Stimulated activated CD4-positive, alpha-beta T cell treated with anti-CD3 and anti-CD28 coated beads, Interleukin-1b, Interleukin-23, amount 100 ng/mL, for 1 hour (primary cell): ENCODE measurements at places on chromosomes 12 and 14.
A peak's percentile ranks its signal among the peaks of the same experiment; 100 is the strongest.

- DNase-seq = no peak
Measured at GRCh38 chr12:27221625-27222387, 22.3 kb upstream of the STK38L start.

DNA sequence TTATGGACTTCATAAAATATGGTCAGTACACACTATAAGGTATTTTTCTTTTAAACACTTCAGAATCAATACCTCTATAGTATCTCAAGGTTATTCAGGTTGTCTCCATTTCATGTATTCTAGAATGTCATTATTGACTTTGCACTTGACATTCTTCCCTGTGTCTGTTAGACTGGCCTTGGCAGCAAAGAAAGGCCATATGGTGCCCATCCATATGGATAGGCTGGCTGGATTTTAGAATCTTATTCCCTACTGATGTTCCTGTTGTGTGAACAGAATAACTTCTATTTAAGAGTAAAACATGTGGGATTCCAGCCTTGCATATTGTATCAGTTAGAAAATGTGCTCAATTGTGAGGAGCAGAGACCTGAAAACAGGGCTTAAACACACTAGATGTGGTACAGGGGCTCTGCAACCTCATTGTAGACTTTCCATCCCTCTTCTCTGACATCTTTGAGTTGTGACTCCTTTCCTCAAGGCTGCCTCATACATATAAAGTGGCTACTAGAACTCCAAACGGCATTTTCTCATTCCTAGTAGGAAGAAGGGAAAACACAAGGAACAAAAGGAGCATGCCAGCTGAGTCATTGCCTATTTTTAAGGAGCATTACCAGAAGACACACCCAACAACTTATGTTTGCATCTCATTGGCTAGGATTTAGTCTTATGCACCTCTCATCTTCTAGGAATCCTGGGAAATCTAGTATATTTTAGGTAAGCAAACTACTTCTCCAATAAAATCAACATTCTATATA lies 221.2 kb upstream of the TMPO start:
- DNase-seq = no peak

- no peak for DNase-seq
Measured at GRCh38 chr14:99516871-99517642, 35.8 kb downstream of the CCNK start.

- peak; percentile 71 for DNase-seq
Measured at GRCh38 chr14:106518054-106518943, 991.9 kb downstream of the TMEM121 start.

GRCh38 chr14:92863286-92864080 lies 59.5 kb upstream of the CHGA start:
- no peak for DNase-seq

GRCh38 chr14:76585616-76586015 lies 175.7 kb upstream of the VASH1 start:
- no peak for DNase-seq

- no peak for DNase-seq
Measured at GRCh38 chr12:2904260-2904659, 13.6 kb downstream of the TULP3 start.

- DNase-seq = no peak
Measured at GRCh38 chr14:84351646-84352045, 1178.3 kb upstream of the FLRT2 start.

- no peak for DNase-seq
Measured at GRCh38 chr12:13375583-13376345, 179.2 kb downstream of the EMP1 start.

- peak; percentile 48 for DNase-seq
Measured at GRCh38 chr14:35365130-35366055, 39.2 kb downstream of the NFKBIA start.

DNA sequence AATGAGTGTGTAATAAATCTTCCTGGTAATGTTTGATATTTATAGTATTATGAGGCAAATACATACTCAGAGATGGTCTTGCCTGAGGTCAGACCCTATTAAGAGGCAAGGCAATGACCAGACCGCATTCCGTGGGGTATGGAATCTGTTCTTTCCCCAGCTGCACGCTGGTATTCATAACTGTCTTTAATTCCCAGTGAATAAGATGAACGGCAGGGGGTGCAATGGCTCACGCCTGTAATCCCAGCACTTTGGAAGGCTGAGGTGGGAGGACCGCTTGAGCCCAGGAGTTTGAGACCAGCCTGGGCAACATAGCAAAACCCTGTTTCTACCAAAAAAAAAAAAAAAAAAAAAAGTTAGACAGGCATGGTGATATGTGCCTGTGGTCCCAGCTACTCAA lies 44.6 kb downstream of the ERO1A start:
- DNase-seq = no peak

DNA sequence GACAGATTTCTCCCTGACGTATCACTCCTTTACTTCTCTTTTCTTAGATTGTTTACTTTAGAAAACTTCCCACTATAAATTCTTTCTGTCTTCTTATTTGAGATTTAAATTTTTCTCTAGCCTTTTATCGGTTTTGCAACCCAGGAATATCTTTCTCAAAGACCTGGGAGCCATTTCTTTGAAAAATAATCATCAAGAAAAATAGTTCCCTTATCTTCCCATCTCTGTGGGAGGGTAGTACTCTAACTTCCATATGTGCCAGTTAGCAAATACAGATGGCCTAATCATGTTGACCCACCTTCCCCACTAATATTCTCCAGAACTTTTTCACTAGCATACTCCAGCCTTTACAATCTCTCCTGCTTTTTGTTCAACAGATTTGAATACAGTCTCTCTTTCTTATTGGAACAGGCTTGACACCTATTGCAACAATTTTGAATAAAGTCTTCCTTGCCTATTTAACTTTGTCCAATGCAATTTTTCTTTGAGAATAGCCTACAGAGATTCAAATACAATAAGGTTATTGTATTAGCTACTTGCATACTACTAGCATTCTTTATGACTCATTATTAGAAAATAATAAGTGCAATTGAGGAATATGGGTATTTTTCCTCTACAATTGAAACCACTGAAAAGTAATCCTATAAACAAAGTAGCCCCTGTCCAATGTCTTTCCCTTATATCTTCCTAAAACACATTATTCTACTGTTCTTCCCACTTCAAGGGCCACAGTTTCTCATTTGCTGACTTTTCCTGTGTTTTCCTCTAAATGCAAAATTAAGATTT lies 27.4 kb upstream of the KLRB1 start:
- no peak for DNase-seq

DNA sequence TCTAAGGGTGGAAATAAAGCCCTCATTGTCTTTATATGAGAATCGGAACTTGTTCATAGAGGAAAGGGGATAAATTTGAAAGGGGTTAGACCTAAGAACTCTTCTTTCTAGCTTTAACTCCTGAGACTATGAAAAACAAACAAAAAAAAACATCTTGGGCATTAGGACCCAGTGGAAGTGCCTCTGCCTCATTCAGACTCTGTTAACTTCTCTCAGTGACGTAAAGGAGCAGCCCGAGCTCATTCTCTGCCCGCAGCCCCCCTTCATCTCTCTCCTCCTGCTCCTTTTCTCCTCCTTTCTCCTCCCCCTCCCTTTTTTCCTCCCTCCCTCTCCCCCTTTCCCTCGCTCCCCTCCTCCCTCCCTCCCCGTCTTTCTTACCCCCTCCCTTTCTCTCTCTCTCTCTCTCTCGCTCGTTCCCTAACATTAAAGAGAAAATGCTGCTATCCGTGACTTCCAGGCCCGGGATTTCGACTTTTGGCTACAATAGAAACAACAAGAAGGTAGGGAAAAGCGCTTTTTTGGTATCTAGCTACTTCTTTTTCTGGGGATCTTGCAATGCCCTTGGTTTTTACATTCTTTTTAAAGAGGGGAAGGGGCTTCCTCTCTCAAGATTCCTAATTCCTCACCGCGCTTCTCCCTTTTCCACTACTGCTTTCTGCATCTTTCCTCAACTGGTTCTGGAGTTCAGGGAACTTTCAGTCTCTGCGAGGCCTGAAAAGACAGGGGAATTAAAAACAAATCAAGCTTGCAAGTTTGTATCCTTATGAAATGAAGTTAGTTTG lies at the start of gene RBMS2:
TSS of gene RBMS2 (plus strand) at position 231 of the 782 bp plus-strand sequence. CDS start at position 435, 204 bp downstream.
- DNase-seq = no peak

- DNase-seq = no peak
Measured at GRCh38 chr12:6399884-6400644, 16.1 kb downstream of the LTBR start.

- DNase-seq = no peak
Measured at GRCh38 chr14:75042035-75042434, 9.2 kb downstream of the MLH3 start.

DNA sequence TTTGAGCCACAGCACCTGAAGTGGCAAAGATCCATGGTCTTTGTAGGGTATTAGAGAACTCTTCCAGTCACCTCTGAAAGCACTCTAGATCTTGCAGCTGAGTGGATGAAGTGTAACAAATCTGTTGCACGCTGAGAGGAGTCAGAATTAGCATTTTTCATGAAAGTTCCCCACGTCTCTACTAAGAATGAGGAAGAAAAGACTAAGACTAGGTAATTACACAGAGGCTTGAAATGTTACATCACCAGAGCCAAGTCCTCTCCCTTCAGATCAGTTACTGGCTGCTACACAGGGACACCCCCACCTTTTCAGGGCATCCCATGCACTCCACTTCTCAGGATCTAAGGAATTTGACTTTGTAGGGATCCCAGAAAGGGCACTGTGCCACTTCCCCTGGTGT lies 98.6 kb upstream of the FKBP4 start:
- no peak for DNase-seq

DNA sequence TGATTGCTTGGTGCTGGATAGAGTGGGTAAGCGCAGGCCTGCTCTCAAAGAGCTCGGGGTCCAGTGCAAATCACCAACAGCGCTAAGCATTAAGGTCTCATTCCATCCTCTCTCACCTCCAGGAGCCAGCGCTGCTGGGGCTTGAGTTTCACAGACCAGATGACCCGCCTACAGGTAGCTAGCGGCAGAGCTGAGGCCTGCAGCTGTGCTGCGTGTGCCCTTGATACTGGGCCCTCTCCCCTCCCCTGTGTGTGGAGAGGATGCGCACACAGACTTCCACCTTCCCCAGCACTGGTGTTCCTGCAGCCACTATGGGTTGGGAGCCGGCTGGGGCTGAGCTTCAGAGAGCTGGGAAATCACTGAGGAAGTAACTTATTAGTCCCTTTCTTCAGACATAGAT lies 149.9 kb downstream of the CALM1 start:
- no peak for DNase-seq

- DNase-seq = no peak
Measured at GRCh38 chr14:21917699-21918436, 244.2 kb upstream of the OR4E1 start.

DNA sequence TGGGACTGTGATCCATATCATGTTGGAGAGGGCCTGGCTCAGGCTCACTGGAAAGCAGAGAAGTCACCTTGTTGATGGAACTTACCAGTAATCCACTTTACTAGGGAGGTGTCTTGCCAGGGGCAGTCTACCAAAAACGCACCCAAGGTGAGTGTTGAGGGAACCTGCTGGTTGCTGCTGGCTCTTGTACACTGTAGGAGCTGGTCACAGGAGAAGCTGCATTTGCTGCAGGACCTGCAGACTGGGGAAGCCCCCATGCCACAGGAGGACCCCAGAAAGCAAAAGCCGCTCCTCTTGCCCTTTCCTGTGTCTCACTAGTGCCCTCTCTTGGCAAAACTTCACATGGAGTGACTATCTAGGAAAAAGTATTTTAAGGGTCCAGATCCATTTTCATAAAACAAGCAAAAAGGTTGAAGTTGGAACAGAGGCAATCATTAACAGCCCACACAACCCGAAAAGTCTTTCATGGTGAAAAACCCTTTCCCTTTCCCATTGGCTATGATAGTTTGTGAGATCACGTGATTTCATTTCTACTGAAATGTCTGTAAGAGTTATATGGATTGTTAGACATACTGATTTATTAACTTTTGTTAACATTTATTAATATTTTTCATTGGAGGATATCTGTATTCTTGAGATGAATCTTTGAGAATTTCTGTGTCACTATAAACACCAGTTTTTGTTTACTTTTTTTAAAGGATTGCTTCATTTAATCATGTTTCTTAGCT lies 59.2 kb downstream of the RASSF8 start:
- no peak for DNase-seq

- no peak for DNase-seq
Measured at GRCh38 chr12:114919479-114919878, 235.5 kb upstream of the TBX3 start.

- DNase-seq = no peak
Measured at GRCh38 chr12:48875944-48876515, 10.4 kb upstream of the RND1 start.

DNA sequence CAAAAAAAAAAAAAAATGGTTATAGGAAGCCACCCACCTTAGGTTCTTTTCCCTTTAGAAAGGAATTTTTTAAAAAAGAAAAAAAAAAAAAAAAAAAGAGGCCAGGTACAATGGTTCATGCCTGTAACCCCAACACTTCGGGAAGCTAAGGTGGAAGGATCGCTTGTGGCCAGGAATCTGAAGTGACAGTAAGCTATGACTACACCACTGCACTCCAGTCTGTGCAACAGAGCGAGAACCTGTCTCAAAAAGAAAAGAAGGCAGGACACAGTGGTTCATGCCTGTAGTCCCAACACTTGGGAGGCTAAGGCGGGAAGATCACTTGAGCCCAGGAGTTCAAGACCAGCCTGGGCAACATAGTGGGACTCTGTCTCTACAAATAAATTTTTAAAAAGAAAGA lies 36.0 kb downstream of the SPTLC2 start:
- DNase-seq = no peak

GRCh38 chr12:45852508-45852907 lies 123.0 kb downstream of the ARID2 start:
- DNase-seq = no peak
